ENCODE measurements at places on chromosomes 7 and 10. TPM values are rescaled to one million over a fixed set of nuclear protein-coding genes. Genes with fewer than 3 reads are reported as not detected.

DNA sequence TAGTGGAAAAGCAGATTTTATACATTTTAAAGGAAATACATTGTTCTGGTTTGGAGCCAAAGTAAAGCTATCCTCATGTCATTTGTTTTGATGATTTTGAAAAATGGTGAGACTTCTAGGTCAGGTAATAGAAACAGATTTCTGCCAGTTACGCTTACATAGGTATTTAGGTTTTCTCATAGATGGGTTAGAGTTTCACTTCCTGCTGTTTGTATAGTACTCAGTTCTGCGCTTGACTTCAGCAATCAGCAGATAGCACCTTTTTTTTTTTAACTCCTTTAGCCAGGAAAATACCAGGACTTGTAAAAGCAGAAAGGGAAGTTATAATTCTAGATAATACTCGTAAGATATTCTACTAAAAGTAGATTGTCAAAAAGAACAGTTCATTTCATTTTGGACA lies 209.8 kb upstream of the POM121L12 start:
- no peak for DNase-seq

The DGKI gene
- 1.6 TPM for total RNA-seq

DNA sequence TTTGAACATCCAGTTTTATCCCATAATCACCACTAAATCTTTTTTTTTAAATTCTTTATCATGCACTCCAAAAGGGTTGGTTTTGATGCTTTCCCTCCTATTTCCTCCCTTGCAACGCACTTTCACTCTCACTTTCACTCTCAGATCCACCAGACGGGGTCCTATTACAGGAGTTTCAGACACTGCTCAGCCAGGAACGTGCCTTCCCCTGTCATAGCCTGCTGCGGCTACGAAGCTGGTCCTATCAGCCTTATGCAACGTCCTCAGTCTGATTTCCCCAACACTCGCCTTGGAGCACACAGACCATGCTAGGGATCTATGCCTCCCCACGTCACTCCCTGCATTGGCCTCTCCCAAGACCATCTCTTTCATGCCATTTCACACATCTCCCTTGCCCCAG lies 23.4 kb downstream of the ZPBP start:
- no peak for DNase-seq

- DNase-seq, result no peak
Observed at GRCh38 chr7:33075818-33076518, 13.4 kb upstream of the NT5C3A start.

- no peak for DNase-seq
Observed at GRCh38 chr7:22731766-22732165, 4.8 kb downstream of the IL6 start.

The PBLD gene
- total RNA-seq, result 3.3 TPM

GRCh38 chr7:48168159-48168558 lies 3.1 kb upstream of the ABCA13 start:
- no peak for DNase-seq

The GIGYF1 gene
- 9.9 TPM for total RNA-seq

DNA sequence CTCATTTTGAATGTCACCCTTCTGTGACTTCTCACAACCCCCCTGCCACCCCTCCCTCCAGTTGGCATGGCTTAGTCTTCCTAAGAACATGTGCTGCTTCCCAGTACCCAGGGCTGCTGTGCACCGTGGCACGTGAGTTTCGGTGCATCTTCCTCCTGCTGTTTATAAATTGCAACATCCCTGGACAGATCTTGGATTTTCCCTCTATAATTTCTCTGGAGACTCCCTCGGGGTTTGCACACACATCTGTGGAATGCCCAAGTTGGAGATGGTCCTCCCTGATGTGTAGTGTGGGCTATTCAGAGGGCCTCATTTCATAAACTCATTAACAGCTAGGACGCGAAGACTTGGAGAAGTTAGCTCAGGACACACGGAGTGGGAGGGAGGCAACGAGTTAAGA lies 52.9 kb downstream of the IKZF1 start:
- DNase-seq, result no peak

DNA sequence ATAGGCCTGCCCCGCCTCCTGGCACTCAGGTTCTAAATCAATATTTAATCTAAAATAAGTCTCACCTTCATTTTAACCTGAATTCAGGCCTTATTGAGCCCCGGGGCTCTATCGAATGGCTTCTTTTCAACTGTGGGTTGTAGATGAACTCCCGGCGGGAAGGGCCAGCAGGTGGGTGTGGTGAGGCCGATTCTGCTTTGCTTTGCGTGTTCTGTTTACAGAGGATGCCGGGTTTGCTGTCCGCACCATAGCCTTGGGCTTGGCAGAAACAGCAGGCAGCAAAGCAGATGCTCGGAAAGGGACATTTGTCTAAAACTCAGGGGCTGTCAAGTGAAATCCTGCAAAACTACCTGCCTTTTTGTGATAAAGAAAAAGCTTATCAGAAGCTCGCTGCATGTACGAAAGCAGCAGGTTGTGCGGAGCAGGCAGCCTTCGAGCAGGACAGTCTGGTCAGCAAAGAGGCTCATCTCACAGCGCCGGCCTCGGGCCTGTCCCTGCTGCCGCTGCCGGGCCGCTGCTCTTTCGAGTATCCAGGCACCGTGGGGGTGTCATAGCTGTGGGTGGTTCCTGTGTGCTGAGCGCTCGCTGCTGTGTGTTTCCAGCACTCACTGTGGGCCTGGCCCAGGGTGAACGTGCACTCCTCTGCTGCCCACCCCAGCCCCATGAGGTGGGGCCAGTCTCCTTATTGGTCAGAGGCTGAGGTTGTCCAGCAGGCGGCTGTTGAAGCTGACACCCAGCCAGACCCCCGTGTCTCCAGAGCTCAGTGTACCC lies 434.8 kb upstream of the FOXK1 start:
- DNase-seq, result no peak

The HOXA6 gene
- total RNA-seq, result not detected

DNA sequence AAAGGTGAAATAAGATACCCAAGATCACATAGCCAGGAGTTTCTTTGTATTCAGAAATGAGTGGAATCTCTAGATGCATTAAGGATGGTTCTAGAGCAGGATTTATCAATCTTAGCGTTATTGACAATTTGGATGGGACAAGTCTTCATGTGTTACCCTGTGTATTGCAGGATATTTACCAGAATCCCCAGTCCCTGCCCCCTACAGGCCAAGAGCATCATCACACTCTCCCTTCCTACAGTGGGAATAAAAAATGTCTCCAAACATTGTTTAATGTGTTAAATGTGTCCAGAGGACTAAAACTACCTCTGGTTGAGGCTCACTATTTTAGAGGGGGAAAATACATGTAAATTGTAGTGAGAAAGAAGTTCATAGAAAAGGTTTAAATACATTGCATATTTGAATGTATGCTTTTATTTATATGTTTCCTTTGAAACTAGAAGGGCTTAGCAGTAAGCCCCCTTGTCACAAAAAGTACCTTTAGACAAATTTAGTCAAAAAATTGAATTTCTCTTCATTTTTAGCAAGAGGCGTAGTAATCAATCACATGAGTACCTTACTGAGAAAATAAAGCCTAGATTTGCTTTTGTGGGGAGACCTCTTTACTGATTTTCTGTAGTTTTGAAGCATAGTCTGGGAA lies 141.2 kb downstream of the MLLT10 start:
- peak; percentile 48 for DNase-seq

GRCh38 chr10:50577681-50578350 lies 45.9 kb downstream of the SGMS1 start:
- no peak for DNase-seq

The TEX47 gene
- not detected for total RNA-seq

The LCOR gene
- 7.0 TPM for total RNA-seq

GRCh38 chr10:58275261-58275660 lies 6.3 kb downstream of the CISD1 start:
- DNase-seq, result no peak

- DNase-seq, result no peak
Observed at GRCh38 chr7:70937424-70937823, 194.5 kb upstream of the GALNT17 start.

The DUS4L gene
- total RNA-seq, result 9.8 TPM

DNA sequence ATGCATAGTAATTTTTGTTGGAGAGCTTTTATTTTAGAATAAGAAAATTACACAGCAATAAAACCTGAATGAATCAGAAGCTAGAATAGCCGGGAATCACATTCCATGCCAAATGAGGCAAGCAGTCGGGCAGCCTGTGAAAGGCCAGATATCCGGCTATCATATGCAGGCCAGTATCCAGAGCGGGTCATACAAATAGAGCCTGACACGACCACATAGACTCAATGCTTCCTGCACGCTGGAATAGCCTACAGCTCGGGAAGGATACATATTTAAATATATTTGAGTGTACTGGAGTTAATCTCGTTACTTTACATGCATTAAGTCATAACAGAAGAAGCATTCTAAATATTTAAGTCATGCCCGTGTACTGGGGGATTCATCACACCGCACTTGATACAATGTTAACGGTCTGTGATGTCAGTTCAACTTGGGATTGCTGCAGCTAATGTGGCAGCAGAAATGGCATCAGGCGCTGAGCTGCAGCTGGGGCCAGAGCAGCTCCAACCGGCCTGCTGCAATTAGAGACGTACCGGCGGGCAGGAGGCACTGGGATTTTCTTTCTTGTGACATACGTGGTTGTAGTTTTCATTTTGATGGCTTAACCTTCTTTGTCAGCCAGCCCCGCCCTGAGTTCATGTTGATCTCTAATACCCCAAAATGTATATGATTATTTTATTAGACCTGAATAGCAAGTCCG lies 112.0 kb downstream of the EBF3 start:
- no peak for DNase-seq

GRCh38 chr10:77604941-77605351 lies 32.7 kb downstream of the KCNMA1 start:
- no peak for DNase-seq

The HUS1 gene
- 46.6 TPM for total RNA-seq

GRCh38 chr10:1846032-1846431 lies 108.7 kb upstream of the ADARB2 start:
- no peak for DNase-seq

DNA sequence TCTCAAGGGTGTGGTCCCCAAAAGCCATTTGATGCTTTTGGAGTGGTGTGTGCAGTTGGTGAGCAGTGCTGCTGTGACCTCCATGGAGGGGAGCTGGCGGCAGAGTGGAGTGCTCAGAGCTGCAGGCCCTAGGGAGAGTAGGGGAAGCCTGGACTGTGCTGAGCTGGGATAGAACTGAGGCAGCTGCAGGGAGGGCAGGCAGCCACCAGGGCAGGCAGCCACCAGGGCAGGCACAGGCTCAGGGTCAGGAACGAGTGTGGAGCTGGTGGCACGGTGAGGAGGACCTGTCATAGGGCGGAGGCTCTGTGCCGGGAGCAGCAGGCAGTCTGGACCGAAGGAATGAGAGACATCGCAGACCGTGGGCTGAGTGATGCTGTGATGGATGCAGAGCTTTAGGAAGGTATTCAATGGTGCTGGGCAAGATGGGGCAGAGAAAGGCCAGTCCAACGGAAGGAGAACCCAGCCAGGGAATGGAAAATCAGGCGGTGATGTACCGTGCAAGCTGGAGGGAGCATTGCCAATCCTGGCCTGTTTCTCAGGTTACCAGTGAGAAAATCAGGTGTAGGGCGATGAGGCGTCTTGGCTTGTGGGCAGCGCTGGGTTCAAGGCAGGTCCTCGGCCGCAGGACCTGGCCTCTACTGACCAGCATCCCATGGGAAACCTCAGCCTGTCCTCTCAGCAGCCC lies 152.6 kb downstream of the CAMK1D start:
- DNase-seq, result peak; percentile 34

- DNase-seq, result no peak
Observed at GRCh38 chr10:93319896-93320295, 162.2 kb downstream of the MYOF start.

GRCh38 chr7:26863518-26864308 lies 677 bp downstream of the SKAP2 start:
- no peak for DNase-seq

GRCh38 chr10:126203746-126204145 lies 184.5 kb downstream of the ADAM12 start:
- DNase-seq, result no peak

DNA sequence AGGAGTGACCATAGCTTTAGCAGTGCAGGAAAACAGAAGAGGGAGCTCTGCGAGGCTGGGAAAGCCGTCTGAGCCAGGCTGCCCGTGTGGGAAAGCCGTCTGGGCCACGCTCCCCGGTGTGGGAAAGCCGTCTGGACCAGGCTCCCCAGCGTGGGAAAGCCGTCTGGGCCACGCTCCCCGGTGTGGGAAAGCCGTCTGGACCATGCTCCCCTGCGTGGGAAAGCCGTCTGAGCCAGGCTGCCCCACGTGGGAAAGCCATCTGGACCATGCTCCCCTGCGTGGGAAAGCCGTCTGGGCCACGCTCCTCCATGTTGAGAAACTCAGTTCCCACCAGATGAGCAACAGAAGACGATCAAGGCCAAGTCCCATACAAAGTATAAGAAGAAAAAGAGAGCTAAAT lies 101.8 kb downstream of the GALNT11 start:
- no peak for DNase-seq

The MYOF gene
- 300 TPM for total RNA-seq

DNA sequence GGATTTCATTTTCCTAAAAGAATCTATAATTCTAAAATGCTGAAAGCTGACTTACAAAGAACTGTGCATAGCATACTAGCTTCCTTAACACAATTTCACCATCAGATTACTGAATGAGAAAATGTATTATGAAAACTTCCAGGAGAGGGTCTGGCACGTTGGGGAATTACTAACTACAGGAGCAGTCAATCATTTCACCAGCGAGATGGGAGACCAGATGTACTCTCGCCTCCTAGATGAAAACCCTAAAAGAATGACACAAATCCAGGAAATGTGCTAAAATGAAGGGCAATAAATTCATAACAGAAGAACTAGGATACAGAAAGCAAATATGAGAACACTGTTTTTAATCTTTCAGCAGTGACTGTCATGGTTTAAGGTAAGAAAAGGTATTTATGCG lies 330.8 kb downstream of the ABCA13 start:
- no peak for DNase-seq

GRCh38 chr10:7596356-7596755 lies 70.4 kb downstream of the ITIH5 start:
- DNase-seq, result no peak

DNA sequence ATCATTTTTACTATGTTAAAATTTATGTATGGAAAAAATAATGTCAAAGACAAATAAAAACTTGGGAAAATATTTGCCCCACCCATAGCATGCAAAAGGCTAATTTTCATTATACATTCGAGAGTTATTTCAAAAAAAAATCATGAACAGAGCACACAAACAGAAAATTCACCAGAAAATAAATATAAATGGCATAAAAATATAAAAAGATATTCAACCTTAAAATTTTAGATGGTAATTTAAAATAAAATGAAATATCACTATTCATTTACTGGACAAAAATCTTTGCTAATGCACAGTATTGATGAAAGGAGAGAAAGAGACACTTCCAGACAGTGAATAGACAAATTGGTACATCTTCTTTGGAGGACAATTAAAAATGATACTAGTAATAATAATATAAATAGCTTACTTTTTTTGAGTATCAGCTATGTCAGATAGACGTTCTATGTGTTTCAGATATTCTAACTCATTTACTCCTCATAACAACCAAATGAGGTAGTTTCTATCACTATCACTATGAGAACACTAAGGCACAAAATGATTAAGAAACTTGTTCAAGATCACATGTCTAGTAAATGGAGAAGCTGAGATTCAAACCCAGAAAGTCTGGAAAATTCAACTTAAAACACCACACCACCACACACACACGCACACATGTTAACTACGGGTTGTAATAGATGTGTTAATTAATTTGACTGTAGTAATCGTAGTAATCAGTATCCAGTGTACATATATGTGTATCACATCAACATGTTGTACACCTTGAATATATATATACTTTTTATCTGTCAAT lies 63.0 kb downstream of the CCDC71L start:
- no peak for DNase-seq

Data from SJSA1 (cell line).